ENCODE measurements at places on chromosomes 6 and 20.
A peak's percentile ranks its signal among the peaks of the same experiment; 100 is the strongest.

DNA sequence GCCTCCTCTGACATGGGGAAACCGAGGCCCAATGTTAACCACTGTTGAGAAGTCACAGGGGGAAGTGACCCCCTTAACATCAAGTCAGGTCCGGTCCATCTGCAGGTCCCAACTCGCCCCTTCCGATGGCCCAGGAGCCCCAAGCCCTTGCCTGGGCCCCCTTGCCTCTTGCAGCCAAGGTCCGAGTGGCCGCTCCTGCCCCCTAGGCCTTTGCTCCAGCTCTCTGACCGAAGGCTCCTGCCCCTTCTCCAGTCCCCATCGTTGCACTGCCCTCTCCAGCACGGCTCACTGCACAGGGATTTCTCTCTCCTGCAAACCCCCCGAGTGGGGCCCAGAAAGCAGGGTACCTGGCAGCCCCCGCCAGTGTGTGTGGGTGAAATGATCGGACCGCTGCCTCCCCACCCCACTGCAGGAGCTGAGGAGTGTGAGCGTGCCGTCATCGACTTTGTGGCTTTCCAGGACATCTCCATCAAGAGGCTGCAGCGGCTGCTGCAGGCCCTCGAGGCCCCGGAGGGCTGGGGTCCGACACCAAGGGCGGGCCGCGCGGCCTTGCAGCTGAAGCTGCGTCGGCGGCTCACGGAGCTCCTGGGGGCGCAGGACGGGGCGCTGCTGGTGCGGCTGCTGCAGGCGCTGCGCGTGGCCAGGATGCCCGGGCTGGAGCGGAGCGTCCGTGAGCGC, 1.6 kb downstream of the TNFRSF6B start:
- no peak for DNase-seq

GRCh38 chr20:44089987-44090674, 96.9 kb downstream of the JPH2 start:
- DNase-seq, result peak; percentile 62

- DNase-seq, result no peak
Measured at GRCh38 chr6:77440206-77440976, 22.9 kb downstream of the HTR1B start.

GRCh38 chr20:42530855-42531448, 658.8 kb downstream of the PTPRT start:
- no peak for DNase-seq

GRCh38 chr6:157486572-157486971, 105.6 kb downstream of the ZDHHC14 start:
- DNase-seq, result no peak

DNA sequence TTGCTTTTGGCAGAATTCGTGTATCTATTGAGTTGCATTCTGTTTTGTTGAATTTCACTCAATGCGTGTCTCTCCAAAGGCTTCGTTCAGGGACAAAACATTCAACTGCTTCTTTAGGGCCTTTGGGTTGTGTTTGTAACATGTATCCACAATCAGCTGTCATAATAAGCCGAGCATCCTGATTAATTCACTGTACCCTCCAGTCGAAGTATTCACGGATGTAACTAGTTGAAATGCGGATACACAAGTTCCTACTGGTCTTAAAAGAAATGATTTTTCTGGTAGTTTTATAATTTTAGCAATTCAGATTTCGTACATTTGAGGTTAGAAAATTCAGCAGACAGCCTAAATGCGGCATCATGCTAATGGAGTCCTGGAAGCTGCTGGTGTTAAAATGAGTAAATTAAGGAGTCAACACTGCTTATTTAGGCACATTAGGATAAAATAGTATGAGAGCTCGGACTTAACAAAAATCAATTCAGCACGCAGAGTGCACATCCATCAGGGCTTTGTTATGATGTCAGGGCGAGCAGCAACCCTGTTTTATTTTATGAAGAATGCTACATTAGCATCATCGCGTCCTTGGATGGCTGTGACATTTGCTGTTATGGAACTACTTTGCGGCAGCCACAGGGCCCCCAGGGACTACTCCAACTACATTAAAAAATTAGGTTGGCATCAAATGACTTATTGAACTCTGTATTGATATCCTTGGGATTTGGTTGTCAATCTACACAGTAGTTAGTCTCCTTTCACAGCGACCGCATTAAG, 489.3 kb upstream of the FLRT3 start:
- DNase-seq, result no peak

Measured in AG08395 (cell line).